ENCODE measurements at places on chromosomes 3 and 15.

GRCh38 chr15:55743729-55744655, 1.0 kb upstream of the PRTG start:
- DNase-seq: no peak

- no peak for DNase-seq
Measured at GRCh38 chr3:184129012-184129411, 6.1 kb upstream of the EIF2B5 start.

DNA sequence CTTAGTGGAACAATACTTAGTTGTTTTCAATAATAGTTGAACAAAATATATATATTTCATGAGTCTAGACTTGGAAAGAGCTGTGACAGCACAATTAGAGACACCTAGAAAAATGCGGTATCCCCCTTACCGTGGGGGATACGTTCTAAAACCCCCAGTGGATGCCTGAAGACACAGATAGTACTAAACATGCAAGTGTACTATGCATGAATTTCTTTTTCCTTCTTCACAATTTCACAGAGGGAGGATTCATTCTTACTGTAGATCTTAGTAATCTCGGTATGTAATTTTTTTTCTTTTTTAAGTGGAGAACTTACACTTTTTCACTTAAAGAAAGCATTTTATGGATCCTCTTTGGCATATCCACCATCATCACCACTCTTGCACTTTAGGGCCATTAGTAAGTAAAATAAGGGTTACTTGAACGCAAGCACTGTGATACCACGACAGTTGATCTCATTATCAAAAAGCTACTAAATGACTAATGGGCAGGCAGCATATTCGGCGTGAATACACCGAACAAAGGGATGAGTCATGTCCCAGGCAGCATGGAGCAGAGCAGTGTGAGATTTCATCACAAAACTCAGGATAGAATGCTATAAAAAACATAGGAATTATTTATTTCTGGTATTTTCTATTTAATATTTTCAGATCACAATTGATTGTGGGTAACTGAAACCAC, 72.3 kb upstream of the ZNF280D start:
- no peak for DNase-seq

GRCh38 chr3:53823026-53823955, 22.9 kb downstream of the CHDH start:
- no peak for DNase-seq

- no peak for DNase-seq
Measured at GRCh38 chr3:69283913-69284611, 101.8 kb downstream of the FRMD4B start.

GRCh38 chr3:115092220-115092791, 54.8 kb downstream of the ZBTB20 start:
- DNase-seq: peak; percentile 33

DNA sequence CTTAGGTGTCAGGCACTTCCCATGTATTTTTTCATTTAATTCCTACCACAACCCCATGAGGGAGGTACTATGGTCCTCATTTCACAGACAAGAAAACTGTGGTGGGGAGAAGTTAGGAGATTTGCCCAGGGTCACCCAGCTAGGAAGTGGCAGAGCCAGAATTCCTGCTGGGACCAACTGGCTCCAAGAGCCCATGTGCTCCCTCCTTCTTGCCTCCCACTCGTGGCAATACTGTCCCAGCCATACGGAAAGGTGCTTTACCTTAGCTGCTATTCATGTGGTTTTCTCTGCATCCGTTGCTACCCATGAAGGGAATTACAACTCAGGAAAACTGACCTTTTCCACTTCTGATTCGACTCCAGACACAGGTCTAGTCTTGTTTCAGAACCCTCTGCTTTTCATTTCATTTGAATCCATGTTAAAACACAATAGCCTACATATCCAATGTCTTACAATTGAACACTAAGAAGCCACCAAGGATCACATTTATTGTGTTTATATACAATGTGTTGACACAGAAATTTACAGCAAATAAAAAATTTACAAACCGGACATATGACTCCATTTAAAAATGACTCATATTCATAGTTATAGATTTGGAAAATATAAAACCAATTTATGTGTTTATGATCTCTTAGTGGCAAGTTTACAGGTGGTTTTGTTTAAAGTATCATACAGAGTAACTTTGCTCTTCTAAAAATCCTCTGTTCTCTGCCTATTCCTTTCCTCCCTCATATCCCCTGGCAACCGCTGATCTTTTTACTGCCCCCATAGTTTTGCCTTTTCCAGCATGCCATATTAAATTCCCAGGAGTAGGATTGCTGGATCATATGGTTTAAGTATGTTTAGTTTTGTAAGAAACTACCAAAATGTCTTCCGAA, 58.8 kb downstream of the BTD start:
- DNase-seq: no peak

- no peak for DNase-seq
Measured at GRCh38 chr15:62790546-62790945, 252.0 kb upstream of the TPM1 start.

- DNase-seq: no peak
Measured at GRCh38 chr15:51678096-51678495, 3.2 kb upstream of the SCG3 start.

DNA sequence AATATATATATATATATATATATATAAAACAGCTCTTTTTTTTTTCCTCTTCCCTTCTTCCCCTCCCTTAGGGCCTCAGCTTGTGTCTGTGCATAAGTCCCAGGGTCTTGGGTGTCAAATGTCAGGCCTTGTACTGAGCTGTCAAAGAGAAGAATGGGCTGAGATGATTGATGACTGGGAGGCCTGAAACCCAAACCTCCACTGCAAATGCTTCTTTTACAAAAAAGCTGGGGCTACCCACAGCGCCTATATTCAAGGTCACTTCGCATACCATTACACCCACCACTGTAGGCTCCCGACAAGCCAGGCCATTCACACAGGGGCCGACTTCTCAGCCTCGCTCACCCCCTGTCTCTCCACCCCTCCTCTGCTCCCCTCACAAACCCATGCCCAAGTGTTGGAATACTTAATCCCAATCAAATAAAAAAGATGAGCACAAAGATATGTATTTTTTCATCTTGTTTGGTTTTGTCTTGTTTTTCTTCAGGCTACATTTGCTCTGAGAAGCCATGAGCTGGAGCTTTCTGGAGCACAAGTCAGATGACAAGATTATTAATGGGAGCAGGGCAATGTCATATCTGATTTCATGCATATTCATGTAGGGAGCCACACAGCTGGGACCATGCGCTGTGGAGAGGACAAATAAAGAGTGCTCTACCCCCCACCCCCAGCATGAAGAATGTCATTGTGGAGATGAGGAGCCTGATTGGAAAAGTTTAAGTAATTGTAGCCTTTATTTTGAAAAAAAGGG, 614.4 kb upstream of the NR2F2 start:
- DNase-seq: no peak

GRCh38 chr15:42046597-42046996, 25.8 kb upstream of the PLA2G4E start:
- no peak for DNase-seq

GRCh38 chr3:29683018-29683993, 402.4 kb downstream of the RBMS3 start:
- no peak for DNase-seq

DNA sequence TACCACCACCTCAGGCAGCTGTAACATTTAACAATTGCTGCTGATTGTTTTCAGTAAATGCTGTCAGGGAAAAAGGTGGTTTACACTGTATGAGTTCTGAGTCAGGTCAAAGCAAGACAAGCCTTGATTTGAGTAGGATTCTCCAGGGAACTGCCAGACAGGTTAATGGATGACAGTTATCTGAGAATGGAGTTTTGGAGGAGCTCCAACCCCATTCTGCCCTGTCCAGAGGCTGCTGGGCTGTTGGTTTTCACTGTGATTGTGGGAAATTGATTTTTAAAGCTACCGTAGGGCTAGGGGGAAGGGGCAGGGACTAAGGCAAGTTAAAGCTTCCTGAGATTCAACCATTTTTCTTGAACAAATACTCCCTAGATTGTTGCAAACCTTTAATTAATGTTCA, 39.9 kb downstream of the TICRR start:
- DNase-seq: no peak

GRCh38 chr3:149019580-149019979, 28.2 kb downstream of the GYG1 start:
- DNase-seq: no peak

GRCh38 chr3:11350374-11350773, 78.2 kb downstream of the ATG7 start:
- no peak for DNase-seq

DNA sequence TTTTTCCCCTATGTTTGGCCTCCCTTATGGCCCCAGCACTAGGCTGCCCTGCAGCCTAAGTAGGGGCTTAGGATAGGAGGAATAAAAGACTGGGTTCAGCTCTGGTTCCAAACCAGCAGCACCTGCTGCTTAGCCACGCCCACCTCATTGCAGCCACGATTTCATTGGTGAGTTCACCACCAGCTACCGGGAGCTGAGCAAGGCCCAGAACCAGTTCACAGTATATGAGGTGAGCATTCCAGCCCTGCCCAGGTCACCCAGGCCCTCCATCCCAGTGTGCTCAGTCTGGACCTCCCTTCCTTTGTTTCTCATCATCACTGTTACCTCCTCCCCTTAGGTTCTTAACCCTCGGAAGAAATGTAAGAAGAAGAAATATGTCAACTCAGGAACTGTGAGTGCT, 11.5 kb downstream of the CPNE9 start:
- no peak for DNase-seq

- no peak for DNase-seq
Measured at GRCh38 chr3:182710557-182711157, 82.6 kb upstream of the ATP11B start.

DNA sequence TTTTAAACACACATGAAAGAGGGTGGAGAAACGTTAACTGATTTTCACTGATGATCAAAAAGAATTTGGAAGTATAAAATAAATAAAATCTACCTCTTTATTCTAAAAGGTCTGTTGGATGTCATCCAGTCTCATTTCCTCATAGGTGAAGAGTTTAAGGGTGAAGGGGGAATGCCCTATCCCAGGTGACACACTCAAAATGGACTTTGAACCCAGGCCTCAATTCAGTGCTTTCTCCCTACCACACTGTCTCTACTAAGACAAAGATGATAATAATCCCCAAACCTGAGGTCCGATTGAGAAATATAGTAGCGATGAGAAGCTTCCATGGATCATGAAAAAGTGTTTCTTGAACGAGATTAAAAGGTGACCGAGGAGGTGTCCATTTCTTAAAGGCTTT, 5.1 kb upstream of the EFCAB12 start:
- DNase-seq: no peak

GRCh38 chr3:146218880-146219866, 31.7 kb downstream of the PLSCR4 start:
- peak; percentile 35 for DNase-seq

DNA sequence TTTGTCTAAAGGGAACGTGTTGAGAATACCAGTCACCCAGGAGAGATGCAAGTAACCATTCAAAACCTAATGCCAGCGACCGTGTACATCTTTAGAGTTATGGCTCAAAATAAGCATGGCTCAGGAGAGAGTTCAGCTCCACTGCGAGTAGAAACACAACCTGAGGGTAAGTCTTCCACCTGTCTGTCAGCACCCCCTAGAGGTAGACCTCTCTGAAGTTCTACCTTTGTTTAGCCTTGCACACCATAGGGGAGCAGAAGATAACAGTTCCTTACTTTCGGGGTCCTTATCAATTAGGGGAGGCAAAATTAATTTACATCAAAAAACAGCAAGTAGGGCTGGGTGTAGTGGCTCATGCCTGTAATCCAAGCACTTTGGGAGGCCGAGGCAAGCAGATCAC, 124.4 kb downstream of the HCN4 start:
- DNase-seq: no peak

DNA sequence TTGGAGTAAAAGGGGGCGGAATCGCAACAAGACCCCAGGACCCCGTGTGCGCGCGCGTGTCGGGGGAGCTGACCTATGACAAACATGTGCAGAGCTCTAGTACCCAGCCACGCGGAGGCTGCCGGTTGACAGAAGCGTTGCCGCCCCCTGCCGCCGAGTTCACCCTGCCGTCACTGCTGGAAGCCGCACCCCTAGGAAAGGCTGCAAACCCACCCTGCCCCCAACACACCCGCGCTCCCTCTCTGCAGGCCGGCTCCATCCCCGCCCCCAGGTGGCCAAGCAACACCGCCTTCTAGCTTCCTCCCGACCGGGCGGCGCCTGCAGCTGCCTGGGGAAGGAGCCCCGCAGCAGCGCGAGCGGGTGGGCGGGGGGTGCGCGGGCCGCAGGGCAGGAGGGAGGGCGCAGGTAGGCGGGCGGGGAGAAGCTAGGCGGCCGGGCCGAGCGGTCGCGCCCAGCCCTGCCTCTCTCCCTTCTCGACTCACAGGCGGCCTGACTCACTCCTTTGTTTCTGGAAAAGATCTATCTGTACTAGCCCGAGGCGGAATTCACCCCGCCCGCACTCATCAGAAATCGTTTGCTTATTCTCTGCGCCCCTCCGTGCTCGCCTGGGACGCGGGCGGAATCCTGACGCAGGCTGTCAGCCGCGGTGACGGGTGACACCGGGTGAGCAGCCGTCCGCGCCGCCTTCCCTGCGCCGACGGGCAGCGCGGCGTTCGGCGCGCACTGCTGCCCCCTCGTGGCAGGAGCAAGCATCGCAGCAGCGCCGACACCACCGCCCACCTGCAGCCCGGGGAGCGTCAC, 160.8 kb downstream of the GAP43 start:
- DNase-seq: peak; percentile 84

GRCh38 chr3:39716849-39717248, 92.6 kb upstream of the MYRIP start:
- no peak for DNase-seq

GRCh38 chr3:60095516-60095915, 1045.7 kb upstream of the CFAP20DC start:
- no peak for DNase-seq

- DNase-seq: no peak
Measured at GRCh38 chr3:181901626-181902025, 189.9 kb downstream of the SOX2 start.

DNA sequence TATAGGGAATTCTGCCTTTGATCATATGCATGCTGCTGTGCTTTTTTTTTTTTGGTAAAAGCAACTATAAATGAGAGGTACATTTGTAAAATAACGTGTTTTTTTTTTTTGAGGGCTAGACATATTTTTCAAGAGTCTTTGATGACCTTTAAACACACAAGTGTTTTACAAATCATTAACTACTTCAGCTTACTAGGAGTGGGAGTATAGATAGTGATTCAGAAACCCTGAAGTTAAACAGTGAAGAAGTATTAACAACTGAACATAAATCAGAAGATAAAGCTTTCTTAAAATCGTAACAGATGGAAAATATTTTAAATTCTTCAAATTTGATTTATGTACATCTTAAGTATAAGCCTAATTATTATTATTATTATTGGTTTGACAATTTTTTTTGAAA, 2.9 kb upstream of the GMNC start:
- DNase-seq: no peak

- DNase-seq: no peak
Measured at GRCh38 chr15:75061272-75061671, 37.9 kb downstream of the PPCDC start.

Measured in activated T-cell treated with anti-CD3 and anti-CD28 coated beads for 1 hour (primary cell).